Dermis microvascular lymphatic vessel endothelial cell (primary cell): ENCODE measurements at places on chromosomes 1 and 21. TPM values are rescaled to one million over a fixed set of nuclear protein-coding genes. Genes with fewer than 3 reads are reported as not detected.
A peak's percentile ranks its signal among the peaks of the same experiment; 100 is the strongest.

- DNase-seq: no peak
These were observed 8.2 kb upstream of the TRIM63 start for GRCh38 chr1:26075421-26076144.

DNA sequence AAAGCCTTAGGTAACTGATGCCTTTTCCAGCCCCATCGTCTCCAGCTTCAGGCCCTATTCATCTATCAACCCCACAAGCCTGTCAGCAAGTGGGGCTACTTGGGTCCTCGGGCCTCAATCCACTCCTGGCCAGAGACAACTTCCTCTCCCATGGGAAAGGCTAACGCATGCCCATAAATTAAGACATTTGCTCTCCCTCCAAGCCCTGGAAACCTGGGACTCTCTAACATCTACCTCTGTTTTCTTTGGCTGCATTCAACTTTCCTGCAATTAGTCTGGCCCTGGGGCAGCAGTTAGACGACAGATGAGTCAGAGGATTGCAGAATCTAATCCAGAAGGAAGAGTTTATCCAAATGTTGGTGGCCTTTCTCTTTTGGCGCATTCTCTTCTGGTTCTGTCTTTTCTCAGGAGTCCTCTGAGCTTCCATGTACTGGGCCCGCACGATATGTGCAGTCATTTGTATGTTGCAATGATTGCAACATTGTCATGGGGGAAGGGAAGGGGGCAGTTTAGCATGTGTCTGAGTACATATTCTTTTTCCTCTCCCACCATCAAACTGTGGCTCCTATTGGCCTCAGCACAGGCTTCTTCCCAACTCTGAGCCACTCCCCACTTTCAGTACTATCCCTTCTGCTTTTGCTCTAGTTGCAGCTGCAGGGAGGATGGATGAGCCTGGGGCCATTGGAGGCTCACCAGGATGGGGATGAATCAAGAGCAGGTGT, 54.4 kb downstream of the NAV1 start:
- DNase-seq: peak; percentile 84

DNA sequence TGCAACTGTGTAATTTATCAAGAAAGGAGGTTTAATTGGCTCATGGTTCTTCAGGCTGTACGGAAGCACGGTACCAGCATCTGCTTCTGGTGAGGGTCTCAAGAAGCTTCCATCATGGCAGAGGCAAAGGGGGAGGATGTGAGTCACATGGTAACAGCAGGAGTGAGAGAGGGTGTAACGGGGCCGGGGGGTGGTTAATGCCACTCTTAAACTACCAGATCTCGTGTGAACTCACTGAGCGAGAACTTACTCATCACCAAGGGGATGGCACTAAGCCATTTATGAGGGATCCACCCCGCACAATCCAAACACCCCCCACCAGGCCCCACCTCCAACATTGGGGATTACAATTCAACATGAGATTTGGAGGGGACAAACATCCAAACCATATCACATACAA, 21.0 kb upstream of the IFFO2 start:
- DNase-seq: no peak

The CELA2B gene
- not detected in 2 replicates for total RNA-seq

The E2F2 gene
- total RNA-seq: 1.4 and 1.9 TPM in 2 replicates

The WNT4 gene
- 0.39 and 1.1 TPM in 2 replicates for total RNA-seq

The TNFRSF18 gene
- 0.26 and 0.51 TPM in 2 replicates for total RNA-seq
